ENCODE measurements at places on chromosomes 6 and 20.
A peak's percentile ranks its signal among the peaks of the same experiment; 100 is the strongest.

DNA sequence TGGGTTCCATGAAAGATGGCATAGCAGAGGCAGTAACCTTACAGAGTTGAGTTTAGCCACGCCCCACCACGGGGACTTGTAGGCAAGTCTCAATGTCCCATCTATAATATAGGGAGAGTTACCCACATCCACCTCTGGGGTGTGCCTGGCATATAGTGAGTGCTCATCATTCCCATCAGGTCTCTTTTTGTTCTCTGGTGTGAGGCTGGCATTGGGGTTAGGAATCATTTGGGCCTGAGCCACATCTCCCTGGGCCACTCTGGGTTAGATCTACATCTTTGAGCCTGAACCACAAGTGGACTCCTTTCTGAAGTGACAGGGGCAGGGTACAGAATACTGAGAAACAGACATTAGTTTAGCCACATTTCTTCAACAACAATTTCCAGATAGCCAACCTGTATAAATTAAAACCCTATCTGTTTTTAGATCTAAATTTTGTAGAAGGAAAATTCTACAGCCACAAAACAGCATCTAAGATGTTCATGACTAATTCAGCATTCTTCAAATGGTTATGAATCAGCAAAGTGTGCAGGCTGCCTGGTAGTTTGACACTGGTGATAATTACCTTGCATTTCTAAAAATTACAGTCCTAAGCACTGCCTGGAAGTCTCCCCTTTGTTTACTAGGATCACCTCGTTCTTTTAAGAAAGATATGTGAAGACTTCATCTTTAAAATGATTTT, 20.1 kb downstream of the RNF24 start:
- peak; percentile 56 for DNase-seq

DNA sequence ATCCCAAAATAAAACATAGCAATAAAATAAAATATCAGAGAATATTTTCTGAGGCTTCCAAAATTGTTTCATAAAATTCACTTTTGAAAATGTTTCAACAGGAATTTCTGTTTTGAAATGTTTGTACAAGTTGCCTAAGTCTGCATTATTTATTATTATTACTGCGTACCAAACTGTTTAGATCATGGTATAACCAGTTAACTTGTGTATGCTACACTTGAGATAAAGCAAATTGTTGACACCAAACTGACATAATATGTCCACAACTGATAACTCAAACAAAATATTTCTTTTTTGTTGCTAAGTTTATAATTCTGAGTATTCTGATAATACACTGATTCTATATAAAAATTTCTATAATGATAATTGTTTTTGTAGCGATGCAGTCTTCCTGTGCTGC, 531.8 kb upstream of the EYS start:
- no peak for DNase-seq

GRCh38 chr6:31952140-31952805, 6.4 kb downstream of the CFB start:
- peak; percentile 68 for DNase-seq

DNA sequence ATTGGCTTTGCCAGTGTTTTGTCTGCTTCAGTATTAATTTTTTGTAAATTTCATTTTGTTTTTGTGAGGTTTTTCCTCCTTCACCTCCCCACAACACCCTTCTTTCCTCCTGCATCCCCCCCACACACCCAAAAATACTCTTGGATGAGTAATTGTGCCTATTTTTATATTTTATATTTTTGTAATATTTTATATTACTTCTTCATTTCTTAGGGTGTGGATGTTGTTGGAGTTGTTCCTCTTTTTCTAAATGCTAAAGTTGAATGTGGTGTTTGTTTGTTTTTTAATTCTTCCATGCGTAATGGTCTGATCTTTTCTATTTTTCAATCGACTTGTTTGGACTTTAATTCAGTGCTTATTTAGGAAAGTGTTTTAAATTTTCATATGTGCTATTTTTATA, 420.5 kb upstream of the SOX4 start:
- DNase-seq, result no peak

- no peak for DNase-seq
These were observed 291.4 kb upstream of the QKI start for GRCh38 chr6:163123098-163123497.

Measured in activated CD8-positive, alpha-beta memory T cell treated with anti-CD3 and anti-CD28 coated beads, Interleukin-2, amount 50 U/mL, for 48 hours (primary cell).